ENCODE measurements at places on chromosomes 1 and 21.

DNA sequence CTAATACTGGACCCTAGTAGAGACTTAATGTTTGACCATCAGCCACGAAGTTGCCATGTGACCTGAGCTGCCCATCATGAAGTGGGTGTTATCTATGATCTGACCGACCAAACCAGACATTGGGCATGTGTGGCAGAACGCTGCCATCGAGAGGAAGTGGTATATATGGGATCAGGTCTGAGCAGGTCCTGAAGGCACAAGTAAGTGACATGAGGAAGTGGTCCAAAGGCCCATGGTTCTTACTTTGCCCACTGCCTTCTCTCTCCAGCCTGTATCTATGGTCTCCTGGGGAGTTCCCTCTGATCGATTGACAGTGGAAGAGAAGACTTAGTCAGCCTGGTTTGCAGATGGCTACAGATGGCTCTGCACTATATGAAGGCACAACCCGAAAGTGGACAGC lies 7.9 kb downstream of the SPSB1 start:
- no peak for DNase-seq

DNA sequence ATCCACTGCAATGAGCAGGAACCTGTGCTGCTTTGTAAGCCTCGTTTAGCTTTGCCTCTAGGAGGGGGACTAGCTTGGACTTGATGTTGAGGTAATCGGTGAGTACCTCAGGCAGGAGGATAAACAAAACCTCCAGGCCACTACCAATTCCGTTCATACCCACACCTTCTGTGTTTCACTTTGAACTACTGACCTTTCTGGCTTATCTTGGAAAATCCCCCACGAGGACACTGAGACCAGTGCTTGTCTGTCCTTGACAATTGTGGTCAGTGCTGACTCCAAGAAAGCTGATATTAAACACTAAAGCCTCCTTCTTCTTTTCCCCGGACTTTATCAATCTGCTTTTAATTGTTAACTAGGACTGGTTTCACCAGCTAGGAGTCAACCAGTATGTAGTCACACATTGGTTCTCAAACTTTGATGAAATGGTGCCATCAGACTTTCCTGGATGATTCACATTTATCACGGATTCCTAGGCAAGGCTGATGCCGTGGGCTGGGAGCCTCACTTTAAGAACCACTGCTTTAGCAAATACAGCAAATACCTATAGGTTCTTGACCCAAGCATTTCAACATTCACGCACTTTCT lies 52.7 kb downstream of the TGFB2 start:
- no peak for DNase-seq

GRCh38 chr1:177884479-177885021 lies 85.3 kb downstream of the SEC16B start:
- no peak for DNase-seq

- no peak for DNase-seq
Measured at GRCh38 chr1:169361281-169361680, 6.3 kb downstream of the NME7 start.

DNA sequence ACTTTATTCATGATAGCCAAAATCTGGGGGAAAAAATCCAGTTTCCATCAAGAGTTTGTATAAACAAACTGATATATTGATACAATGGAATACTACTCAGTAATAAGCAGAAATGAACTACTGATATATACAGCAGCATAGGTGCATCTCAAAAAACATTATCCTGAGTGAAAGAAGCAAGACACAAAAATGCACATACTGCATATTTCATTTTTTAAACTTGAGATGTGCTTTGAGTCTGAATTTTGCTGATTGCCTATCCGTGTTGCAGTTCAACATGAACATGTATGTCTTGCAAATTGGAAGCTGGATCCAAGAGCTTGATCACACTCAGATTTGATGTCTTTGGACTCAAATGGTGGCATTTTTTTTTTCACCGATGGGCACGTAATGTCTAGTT lies 132.4 kb downstream of the TSEN15 start:
- no peak for DNase-seq

DNA sequence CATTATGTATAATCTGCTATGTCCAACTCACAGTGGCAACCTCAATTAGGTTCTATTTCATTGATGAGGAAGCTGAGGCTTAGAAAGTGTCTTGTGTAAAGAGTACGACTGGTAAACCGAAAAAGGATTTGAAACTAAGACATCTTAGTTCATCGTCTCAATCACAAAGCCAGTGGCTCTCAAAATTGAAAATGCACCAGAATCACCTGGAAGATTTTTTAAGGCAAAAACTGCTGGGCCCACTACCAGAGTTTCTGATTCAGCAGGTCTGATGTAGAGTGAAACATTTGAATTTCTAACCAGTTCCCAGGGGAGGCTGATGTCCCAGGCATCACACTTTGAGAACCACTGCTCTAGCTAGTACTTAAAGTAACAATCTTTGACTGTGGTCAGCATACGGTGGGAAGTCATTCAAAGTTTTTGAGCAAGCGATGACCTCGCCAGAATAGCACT lies 5.2 kb upstream of the LRRC53 start:
- DNase-seq: no peak

- no peak for DNase-seq
Measured at GRCh38 chr21:33128538-33128937, 58.6 kb downstream of the OLIG1 start.

GRCh38 chr1:35062518-35063196 lies 16.5 kb upstream of the ZMYM1 start:
- no peak for DNase-seq

DNA sequence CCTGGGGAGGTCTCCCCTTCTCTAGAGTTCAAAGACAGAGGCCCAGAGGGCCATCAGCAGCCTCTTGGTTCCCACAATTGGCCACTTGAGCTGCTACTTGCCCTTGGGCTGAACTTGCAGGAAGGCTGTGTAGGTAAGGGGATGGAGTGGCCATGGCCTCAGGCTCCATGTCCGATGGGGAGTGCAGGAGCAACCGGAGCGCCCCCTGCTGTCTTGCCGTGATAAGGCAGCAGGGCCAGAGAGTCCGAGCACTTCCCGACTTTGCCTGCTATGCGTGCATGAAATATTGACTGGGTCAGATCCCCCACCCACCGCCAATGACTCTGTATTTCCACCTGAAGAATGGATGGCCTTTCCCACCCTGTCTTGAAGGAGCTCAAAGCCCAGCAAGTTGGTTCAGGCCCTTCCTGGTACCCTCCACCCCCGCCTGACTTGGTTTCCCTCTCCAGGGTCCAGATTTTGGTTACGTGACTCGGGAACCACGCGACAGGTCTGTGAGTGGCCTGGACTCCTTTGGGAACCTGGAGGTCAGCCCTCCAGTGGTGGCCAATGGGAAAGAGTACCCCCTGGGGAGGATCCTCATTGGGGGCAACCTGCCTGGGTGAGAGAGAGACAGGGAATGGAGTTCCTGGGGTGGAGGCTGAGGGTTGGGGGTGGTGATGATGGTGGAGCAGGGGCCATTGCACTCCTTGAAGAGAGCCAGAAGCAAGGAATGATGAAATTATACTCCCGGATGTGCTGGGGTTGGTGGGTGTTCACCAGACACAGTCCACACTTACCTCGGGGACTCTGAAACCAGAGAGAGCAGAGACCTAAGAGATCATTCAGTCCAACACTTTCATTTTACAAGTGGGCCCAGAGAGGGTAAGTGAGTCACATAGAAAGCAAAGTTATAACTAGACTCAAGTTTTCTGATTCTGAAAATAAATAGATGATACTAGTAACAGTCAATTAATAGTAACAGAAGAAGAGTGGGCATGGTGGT lies 25.6 kb downstream of the PADI3 start:
- no peak for DNase-seq

- no peak for DNase-seq
Measured at GRCh38 chr1:111704776-111705175, 34.4 kb downstream of the INKA2 start.

DNA sequence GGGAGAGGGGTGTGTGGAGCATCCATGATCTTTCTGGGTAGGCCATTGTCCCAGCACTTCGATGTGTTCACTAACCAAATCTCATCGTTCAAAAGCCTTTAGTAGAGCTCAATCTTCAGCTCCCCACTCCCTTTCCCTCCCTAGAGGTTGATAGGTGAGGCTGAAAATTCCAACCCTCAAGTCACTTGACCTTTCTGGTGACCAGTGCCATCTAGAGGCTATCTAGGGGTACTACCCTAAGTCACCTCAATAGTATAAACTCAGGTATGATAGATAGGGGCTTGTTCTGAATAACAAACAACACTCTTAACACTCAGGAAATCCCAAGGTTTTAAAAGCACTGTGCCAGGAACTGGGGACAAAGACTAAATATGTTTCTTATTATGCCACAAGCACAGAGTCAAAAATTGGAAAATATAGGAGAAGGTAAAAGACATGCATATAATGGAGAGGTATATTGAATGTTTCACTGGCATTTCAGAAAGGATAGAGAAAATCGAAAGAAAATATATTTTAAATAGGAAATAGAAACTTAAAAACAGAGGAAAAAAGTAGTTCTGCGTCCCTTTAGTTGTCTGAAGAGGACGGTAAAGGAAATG lies 42.9 kb upstream of the CD53 start:
- DNase-seq: no peak

- DNase-seq: no peak
Measured at GRCh38 chr1:210631399-210631798, 302.7 kb downstream of the HHAT start.

GRCh38 chr1:15573477-15573876 lies 11.4 kb downstream of the AGMAT start:
- DNase-seq: no peak

DNA sequence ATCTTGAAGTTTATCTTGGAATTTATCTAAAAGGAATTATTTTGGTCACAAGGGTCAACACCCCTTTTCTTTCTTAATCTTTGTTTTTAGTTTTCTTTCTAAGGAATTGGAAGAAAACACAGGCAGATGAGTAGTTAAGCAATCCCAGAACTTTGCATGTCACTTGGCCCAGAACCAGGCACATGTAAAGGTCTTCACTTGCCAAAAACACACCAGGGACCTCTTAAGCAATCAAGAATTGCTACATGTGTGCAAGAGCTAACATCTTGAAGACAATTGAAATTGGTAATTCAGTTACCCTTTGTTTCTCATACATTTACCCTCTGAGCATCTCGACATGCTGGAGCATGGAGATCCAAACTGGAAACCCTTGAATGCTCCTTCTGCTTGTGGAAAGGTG lies 114.2 kb downstream of the ZC3H11B start:
- DNase-seq: no peak

- DNase-seq: no peak
Measured at GRCh38 chr1:119720866-119721440, 9.2 kb downstream of the PHGDH start.

- DNase-seq: no peak
Measured at GRCh38 chr1:241401156-241401555, 44.2 kb upstream of the RGS7 start.

DNA sequence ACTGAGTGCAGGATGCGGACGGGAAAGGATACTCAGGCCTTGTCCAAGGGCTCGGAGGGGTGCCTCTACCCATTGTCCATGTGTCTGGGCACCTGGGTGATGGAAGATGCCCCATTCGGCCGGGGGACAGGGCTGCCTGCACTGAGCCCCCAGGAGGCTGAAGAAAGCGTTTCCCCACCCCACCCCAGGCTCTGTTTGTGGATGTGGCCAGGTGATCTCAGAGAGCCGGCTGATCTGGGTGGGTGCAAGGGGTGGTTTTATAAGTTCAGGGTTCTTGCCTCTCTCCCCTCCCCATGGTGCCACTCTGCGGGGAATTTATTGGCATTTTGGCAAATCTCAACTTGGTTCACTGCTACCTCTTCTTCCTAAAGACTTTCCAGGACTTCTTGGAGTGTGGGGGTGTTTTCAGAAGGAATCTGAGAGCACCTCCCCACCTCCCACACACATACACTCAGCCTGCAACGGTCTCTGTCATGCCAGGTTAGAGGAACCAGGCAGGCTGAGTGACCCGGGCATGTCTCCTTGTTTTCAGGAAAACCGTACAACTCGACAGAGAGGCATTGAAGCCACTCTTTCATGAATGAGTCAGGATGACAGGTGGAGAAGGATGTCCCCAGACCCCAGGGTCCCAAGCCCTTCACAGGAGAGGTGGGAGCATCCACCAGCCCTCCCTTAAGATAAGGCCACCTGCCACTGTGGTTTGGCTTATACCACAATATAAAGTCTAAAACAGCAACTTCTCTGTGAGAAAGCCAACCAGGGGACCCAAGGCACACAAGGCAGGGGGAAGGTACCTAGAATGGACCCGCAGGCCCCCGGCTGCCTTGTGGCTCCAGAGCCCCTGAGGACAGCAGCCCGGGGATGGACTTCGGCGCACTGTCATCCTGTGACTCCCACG lies 174.9 kb downstream of the ETS2 start:
- DNase-seq: no peak

GRCh38 chr1:212186427-212187207 lies 98.6 kb upstream of the PPP2R5A start:
- DNase-seq: no peak

DNA sequence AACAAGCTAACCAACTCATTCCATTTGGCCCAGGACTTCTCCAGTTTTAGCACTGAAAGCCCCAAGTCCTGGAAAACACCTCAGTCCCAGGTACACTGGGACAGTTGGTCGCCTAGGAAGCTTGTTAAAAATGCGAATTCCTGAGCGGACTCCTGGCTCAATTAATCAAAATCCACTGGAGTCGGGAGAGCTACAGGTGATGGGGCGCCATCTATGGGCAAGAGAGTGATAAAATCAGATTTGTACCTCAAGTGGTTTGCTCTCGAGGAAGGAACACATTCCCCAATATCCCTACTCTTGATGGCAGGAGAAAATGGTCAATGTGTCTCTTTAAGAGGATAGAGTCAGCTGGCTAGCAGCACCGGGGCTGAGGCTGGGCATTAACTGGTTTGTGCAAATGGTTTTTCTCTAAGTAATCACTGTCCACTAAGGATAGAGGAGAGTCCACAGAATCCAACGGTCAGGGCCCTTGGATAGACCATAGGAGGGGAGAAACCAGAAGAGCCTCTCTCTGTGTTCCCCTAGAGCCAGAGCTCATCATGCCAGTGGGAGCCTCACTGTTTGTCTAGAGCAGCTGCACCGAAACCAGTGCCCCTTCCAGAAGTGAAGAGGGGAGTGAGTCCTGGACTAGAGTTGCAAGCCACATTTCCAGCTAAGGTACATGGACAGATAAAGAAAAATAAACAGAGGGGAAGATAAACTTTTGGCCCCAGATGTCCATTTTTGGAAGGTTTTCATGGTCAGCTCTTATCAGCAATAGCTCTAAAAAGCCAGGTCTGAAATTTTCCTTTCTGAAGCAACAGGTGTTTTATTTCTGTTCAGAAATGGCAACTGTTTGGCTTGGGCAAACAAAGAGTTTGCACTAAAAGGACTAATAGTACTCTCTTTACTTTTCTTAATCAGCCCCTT lies 148.5 kb downstream of the TENT5C start:
- no peak for DNase-seq

DNA sequence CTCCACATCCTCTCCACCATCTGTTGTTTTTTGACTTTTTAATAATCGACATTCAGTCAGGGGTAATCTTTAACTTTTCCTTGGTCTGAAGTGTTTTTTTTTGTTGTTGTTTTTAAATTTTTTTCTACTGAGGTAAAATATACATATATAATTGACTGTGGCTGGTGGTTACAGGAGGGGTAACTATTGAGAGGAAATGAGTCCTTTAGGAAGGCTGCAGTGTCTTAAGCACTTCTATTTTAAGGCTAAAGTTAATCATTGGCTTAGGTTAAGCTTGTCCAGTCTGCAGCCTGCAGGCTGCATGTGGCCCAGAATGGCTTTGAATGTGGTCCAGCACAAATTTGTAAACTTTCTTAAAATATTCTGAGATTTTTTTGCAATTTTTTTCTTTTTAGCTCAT lies 172.5 kb downstream of the CTH start:
- no peak for DNase-seq

GRCh38 chr1:242239398-242239797 lies 240.5 kb upstream of the MAP1LC3C start:
- DNase-seq: no peak
